ENCODE measurements at places on chromosomes 5 and 9.

DNA sequence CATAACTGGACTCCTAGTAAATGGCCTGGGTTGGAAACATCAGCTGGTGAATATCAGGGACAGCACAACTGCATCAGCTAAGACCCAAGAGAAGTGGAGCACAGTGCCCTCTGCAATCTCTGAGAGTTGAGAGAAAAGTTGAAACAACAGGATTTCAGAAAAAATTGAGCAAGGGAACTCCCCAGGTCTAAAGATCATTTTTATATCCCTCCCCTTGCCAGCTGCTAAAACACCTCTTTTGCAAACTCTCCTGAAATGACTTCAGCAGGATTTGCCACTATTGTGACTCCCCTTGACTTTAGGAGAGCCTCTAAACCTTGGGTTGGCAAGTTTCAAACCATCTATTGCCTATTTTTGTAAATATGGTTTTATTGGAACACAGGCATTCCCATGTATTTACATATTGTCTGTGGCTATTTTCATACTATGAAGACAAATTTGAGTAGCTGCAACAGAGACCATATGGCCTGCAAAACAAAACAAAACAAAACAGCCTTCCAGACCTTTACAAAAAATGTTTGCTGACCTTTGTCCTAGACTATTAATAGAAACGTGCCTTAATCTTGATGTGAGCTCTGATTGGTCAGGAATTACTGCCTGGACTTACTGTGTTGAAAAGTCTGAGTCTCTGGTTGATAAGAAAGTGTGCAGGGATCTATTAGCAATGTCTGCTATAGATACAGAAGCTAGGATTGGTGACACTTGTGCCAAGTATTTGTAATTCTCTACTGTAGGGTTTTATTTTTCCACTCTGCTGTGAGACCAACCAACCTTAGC lies 37.7 kb upstream of the PLPPR1 start:
- no peak for ATAC-seq

DNA sequence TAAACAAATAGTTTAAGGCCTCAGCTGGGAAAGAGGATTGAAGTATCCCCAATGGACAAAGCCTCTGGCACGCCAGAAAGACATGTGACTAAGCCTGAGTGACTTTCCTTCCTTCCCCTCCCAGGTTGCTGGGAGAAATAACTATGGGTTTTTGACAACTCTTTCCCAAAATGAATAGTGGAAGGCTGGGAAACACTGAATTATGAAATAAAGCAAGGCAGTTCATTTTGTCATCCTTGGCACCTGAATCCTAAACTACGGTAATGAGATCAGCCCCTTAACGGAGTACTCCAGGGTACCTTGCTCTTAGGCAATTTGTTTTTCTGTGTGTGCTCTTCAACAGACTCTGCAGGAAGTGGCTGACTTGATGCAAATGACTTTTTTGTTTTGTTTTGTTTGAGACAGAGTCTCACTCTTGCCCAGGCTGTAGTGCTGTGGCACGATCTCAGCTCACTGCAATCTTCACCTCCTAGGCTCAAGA lies 75.2 kb downstream of the LMNB1 start:
- peak; percentile 71 for ATAC-seq

DNA sequence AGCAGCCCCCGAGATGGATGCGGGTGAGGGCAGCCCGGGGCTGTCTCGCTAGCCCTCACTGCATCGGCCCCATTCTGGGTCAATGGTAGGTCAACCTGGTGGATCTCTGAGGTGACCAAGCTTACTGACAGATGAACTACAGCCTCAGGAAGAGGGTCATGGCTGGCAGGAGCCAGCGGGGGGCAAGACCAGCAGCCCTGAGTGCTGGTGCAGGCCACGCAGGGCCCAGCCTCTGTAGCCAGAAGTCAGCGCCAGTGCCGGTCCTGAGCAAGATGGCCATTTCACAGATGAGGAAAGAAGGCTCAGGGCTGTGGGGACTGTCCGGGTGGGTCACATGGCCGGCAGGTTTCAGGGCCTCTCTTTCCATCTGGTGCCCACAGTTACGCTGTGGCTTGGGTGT lies 5.1 kb upstream of the DBH start:
- no peak for ATAC-seq

- peak; percentile 13 for ATAC-seq
Measured at GRCh38 chr9:2271426-2271825, 256.3 kb downstream of the SMARCA2 start.

DNA sequence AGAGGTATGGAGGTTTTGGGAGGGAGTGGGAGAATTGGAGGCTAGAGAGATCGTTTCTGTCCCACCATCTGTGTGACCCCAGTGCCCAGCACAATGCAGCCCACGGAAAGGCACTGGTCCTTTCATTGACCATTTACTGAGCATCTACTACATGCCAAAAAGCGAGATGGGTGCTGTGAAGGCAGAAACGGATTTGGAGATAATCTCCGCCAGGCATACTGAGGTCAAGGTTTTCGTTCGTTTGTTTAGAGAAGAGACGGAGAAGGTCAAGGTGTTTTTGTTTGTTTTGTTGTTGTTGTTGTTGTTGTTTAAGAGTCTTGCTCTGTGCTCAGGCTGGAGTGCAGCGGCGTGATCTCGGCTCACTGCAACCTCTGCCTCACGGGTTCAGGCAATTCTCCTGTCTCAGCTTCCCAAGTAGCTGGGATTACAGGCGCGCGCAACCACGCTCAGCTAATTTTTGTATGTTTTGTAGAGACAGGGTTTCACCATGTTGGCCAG lies 593 bp upstream of the ZBTB43 start:
- ATAC-seq, result no peak

DNA sequence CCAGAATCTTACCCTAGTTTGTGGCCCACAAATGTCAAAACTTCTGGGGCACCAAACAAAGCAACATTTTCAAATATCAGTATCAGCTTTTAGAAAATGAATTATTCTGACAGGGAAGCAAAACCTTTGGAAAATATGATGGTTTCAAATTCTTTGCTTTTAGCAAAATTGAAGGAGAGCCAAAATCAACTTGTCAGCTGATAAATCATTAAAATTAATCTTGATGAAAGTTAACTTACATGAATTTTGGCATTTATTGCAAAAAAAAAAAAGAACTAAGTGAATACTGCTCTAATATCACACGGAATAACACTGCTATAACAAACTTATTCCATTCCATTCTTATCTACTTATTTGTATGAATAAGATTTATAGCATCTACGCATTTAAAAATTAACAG lies 158.1 kb upstream of the TARS1 start:
- no peak for ATAC-seq

DNA sequence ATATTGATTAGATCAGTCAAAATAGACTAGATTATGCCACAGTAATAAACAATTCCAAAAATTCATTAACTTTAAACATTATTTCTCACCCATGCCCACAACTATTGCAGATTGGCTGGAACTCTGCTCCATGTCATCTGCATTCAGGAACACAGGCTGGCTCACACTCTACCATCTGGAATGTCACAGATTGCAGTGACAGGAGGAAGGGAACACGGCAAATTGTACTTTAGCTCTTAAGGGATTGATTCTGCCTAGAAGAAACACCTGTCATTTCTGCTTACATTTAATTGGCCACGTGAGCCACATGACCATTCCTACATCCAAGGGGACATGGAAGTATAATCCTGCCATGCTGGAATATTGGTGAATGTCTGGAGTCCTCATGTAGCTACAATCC lies 54.4 kb downstream of the ATPSCKMT start:
- ATAC-seq, result no peak

DNA sequence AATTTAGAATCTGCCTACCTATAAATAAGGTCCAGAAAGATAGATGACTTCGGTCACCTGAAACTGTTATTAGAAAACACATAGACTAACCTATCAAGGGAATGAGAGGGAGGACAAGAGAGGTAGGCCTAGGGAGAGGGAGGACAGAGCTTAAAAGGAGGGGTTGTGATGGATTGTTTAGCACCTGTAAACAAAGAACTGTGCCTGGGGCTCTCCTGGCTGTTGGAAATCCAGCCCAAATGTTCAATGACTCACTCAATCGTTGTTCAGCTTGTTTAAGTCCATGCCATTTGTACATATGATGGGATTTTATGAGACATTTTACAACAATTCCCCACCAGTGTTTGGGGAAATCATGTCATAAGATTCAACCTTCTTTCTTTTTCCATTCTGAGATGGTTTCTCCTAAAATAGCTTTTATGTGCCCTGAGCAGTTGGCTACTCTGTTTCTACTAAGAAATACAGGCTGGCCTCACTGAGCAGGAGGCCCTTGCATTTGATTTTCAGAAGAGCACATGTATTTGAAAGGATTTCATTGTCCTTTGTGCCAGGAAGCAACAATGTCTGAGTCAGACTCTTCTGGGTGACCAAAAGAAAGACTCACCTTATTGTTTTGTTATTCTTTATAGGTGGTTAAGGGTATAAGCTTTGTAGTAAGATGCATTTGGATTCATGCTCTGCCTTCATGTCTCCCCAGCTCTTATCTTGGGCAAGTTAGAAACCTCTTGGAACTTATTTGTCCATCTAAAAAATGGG lies 48.2 kb upstream of the GPR151 start:
- ATAC-seq, result no peak

GRCh38 chr5:2697446-2698200 lies 53.9 kb downstream of the IRX2 start:
- no peak for ATAC-seq

GRCh38 chr9:98600631-98601030 lies 108.1 kb downstream of the GABBR2 start:
- ATAC-seq, result no peak

DNA sequence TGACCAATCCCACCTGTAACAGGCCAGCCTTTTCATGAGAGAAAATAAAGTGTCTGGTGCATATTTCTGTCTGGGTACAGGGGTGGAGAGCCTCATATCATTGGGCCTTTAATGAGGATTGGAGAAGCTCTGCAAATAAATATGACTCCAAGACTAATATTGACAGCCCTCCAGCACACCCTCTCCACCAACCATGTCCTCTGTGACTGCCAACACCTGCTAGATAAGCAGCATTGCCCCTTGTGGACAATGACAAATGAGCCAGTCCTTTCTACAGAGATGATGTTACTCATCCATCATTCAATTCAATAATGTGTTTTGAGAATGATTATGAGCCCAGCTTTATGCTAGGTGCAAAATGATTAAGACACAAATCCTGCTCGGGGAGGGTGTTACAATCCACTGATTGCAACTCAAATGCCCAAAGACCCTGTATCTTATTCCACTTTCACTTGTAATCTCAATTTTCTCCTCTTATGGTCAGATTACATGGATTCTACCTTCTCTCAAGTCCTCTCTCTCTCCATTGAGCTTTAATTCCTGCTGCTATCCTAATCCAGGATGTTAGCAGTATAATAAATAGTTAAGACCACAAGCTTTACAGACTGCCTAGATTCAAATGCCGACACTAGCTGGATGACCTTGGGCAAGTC lies 2.1 kb upstream of the GFRA3 start:
- ATAC-seq, result no peak

GRCh38 chr5:108259306-108259705 lies 122.6 kb downstream of the FBXL17 start:
- no peak for ATAC-seq

DNA sequence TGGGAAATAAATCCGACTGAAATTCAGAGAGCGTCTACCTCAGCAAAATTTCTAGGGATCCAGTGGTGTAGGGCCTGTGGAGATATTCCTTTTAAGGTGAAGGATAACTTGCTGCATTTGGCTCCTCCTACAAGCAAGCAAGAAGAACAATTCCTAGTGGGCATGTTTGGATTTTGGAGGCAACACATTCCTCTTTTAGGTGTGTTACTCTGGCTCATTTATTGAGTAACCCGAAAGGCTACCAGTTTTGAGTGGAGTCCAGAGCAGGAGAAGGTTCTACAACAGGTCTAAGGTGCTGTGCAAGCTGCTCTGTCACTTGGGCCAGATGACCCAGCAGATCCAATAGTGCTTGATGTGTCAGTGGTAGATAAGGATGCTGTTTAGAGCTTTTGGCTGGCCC lies 862.4 kb upstream of the CDH9 start:
- ATAC-seq, result no peak

DNA sequence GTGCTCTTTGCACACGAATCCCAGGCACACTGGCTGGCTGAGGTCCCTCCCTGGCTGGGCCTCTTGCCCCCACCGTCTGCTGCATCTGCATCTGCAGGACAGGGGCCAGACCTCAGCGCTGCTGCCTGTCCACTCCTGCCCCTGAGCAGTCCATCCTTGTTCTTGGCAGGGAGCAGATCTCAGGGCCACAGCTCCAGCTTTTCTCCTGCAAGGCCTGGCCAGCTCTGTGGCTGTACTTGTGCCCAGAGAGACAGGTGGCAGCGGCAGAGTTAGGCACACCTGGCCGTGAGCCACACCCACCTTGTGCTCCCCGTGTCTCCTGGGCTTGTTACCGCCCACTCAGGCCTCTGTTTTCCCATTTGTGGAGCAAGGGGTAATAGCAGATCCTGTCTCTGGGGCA lies 13.9 kb downstream of the NEK6 start:
- no peak for ATAC-seq

DNA sequence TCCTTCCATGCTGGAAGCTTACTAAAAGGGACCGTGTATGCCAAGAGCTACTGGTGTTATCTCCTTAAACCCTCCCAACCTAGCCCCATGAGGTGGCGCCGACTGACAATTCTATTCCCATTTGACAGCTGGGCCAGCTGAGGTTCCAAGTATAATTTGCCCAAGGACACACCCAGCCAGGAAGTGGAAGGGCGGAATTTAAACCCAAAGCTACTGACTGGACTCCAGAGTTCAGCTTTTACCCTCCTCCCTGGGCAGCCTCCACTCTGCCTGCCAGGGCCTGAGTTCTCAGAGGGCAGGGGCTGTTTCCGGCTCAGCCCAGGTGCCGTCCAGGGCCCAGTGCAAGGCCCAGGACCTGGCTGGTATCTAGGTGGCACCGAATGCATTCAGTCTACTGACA lies 71.8 kb downstream of the C9orf50 start:
- no peak for ATAC-seq

GRCh38 chr5:57370376-57370775 lies 112.2 kb downstream of the ACTBL2 start:
- no peak for ATAC-seq

DNA sequence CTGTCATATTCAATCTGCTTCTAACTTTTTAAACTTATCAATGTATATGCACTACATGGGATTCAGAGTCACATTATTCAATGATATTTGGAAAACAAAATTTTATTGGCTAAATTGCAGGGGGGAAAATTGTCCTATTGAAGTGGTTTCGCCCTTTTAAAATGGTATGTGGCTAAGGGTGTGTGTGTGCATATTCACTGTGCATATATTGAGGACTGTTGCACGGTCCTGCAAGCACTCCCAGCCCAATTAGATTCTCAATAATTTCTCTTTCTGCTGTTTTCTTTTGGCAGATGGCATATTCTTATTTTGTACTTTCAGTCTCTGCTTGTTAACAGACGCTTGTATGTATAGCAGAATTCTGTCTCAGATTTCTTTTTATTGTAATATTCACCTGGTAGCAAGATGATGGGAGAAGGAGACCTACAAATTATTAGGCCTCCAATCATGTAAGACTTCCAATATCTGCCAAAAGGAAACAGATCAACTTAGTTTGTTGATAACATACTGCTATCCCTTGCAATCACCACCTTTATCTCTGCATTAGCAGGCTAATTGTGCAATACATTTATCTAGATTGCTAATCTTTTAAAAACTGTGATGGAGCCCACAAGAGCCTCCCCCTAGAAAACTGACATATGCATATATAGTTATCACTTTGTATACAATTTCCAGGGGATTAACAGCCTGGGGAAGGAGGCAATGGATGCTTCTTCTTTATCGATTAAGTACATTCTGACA lies 411.5 kb downstream of the PLK2 start:
- no peak for ATAC-seq

Data from activated CD4-positive, CD25-positive, alpha-beta regulatory T cell treated with anti-CD3 and anti-CD28 coated beads, Interleukin-2, amount 50 U/mL, for 24 hours (primary cell).